IMR-90 (cell line): ENCODE measurements at places on chromosomes 6 and 20. TPM values are rescaled to one million over a fixed set of nuclear protein-coding genes. Genes with fewer than 3 reads are reported as not detected.

DNA sequence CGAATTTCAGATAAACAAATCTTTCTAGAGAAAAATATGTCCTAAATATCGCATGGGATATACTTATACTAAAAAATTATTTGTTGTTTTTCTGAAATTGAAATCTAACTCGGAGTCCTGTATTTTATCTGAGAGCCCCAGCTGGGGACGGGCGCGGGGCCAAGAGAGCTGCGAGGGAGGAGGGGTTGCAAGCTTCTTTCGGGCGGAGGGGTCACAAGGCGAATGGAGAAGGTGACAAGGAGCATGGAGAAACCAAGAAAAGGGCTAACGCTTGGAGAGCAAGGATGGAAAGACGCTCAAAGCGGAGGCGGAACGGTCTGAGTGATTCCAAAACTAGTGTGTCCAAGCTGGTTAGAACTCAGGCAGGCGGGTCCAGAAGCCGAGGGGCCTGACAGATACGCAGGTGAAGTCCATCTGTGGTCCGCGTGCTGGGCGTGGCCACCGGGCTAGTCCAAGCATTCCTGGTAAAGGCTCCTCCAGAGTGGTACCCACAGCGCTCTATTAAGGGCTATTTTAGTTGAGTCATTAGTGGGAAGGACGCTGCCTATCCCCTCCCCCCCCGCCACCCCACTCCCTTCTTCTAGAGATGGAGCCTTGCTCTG is 41.5 kb upstream of the ZNFX1 start:
- H3K4me1 ChIP-seq, result peaks cover 3% of the 10 kb centered on the region; the same call in 1 of the 2 replicates
- no peak overlapping the region for H3K27ac ChIP-seq
- no peaks in the 10 kb centered on the region for H3K36me3 ChIP-seq
- no peak overlapping the region for H3K4me3 ChIP-seq

Gene PRDM13
- not detected in 2 replicates for polyA plus RNA-seq

GRCh38 chr6:145209272-145209671 is 526.0 kb downstream of the EPM2A start:
- H3K4me1 ChIP-seq, result peaks cover 2% of the 10 kb centered on the region; the same call in 1 of the 2 replicates
- DNase-seq, result no peak
- H3K27me3 ChIP-seq, result no peaks in the 10 kb centered on the region
- no peak overlapping the region for H3K4me3 ChIP-seq

Gene C6orf15
- not detected in 2 replicates for polyA plus RNA-seq

Gene CD24
- polyA plus RNA-seq, result 0.07 and 0.09 TPM in 2 replicates
